ENCODE measurements at places on chromosomes 12 and 14.

DNA sequence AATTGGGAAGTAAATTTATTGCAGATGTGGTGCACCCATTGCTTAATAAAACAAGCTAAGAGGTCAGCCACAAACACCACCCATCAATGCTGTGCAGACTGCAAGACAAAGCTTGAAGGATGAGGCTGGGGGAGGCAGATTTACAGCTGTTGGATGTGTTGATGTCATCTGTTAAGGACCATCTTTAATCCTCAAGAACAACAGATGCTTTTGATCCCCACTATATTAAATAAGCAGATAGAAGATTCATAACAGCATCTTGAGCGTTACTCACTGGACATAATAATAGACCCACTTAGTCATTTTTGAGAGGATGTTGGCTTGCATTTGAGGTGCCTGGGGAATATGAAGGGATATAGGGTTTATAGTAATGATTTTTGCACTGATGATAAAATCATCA lies 58.8 kb downstream of the GPR68 start:
- DNase-seq = no peak

GRCh38 chr12:130674676-130675075 lies 41.4 kb downstream of the RIMBP2 start:
- DNase-seq = no peak

GRCh38 chr12:132546647-132547046 lies 56.7 kb downstream of the FBRSL1 start:
- DNase-seq = no peak

- no peak for DNase-seq
Measured at GRCh38 chr12:75366629-75367028, 24.3 kb upstream of the GLIPR1L2 start.

- no peak for DNase-seq
Measured at GRCh38 chr12:49335118-49335954, 1.7 kb downstream of the C1QL4 start.

- no peak for DNase-seq
Measured at GRCh38 chr12:120980800-120981368, 2.5 kb downstream of the HNF1A start.

- no peak for DNase-seq
Measured at GRCh38 chr12:47986832-47987231, 17.4 kb downstream of the COL2A1 start.

GRCh38 chr12:5465384-5465783 lies 33.5 kb downstream of the NTF3 start:
- no peak for DNase-seq

DNA sequence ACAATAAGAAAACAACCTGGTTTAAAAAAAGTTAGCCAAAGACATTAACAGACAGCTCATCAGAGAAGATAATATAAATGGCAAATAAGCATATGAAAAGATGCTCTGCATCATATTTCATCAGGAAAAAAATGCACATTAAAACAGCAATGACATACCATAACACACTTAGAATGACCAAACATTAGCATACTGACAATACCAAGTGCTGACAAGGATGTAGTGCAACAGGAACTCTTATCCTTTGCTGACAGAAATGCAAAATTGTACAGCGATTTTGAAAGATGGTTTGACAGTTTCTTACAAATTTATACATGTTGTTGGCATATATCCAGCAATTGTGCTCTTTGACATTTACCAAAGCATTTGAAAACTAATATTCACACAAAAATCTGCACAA lies 573.0 kb downstream of the FSCB start:
- DNase-seq = no peak

DNA sequence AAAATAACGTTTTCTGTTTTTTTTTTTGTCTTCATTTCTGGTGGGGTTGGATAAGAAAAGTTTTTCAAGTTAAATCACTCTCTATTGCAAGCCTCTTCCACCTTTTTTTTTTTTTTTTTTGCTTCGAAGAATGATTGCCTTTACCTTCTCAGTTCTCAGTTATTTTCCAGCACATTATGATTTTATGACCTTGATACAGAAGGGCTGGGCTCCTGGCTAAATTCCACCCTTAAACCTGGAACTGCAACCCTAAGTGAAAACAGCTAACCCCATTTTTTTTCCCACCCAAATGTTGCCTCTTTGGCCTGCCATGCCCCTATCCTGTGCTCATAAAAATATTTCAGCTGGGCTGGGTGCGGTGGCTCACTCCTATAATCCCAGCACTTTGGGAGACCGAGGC lies 31.4 kb downstream of the PSEN1 start:
- DNase-seq = no peak

GRCh38 chr12:10849425-10849878 lies at the start of gene PRR4:
TSS of gene PRR4 (minus strand) at chr12:10849475. CDS start at chr12:10849437, 38 bp downstream.
- DNase-seq = no peak

- DNase-seq = no peak
Measured at GRCh38 chr12:30928356-30929244, 2.1 kb downstream of the TSPAN11 start.

DNA sequence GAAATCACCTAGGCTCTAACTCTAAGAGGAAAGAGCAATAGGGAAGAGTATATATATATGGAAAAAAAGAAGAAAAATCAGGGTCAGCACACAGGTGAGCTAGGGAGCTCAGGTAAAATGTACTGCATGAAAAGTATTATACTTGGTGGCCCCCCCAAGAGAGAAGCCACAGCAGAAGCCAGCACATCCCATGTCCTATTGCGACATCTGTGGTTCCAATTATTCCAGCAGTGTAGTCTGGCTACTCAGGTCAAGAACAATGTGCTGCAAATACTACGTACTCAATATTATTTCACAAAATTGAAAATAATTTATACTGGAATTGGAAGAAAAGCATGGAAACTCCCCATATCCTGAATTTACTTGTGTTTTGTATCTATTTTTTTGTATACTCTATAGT lies 85.5 kb downstream of the CEP83 start:
- no peak for DNase-seq

- DNase-seq = no peak
Measured at GRCh38 chr12:123076604-123077297, 74.1 kb downstream of the PITPNM2 start.

DNA sequence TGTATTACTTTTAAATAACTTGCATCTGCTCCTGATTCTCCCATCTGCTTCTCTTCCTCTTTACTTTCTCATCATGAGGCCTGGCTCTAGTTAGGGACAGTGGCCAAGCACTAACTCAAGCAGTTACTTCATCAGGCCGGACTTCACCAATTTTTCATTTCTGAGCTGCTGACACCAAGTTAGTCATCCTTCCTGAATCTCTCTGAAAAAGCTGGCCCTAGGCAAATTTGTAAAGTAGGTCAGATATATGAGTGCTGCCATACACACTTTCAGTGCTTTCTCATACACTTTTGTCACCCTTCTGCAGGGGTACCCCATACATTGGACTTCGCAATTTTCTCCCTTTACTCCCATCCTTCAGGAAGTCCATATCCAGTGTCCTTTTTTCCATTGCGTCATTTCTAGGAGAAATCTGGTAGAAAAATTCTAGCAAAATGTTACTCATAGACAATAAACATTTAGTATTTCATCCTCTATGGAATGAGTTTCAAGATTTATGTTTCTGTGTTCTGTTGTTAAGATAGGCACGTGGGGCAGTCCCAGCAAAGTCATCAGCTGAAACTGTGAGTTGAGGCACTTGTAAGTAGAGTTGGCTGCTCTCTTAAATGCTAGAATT lies 276.8 kb upstream of the TMPO start:
- no peak for DNase-seq

- no peak for DNase-seq
Measured at GRCh38 chr12:49804821-49805220, 23.4 kb downstream of the NCKAP5L start.

- no peak for DNase-seq
Measured at GRCh38 chr14:72830356-72830755, 63.5 kb downstream of the DPF3 start.

DNA sequence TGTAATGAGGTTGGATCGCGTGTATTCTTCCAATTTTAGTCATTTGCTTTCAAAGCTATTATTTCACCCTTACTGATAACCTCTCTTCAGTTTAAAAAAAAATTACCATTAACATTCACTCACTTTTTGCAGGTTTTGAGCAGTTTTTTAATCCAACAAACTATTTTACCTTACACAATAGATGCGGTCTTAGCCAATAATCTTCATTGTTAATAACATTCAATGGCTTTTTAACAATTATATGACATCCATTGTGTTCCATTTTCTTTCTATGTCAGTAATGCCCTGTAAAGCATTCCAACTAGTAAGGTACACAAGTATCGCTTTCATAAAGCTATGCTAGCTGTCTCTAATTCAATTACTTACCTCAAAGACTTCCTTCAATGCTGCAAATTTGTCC lies 18.9 kb upstream of the OTX2 start:
- DNase-seq = no peak

GRCh38 chr14:95359994-95360826 lies 40.5 kb upstream of the CLMN start:
- DNase-seq = no peak

- DNase-seq = no peak
Measured at GRCh38 chr12:62933220-62933601, 1.7 kb downstream of the PPM1H start.

- no peak for DNase-seq
Measured at GRCh38 chr12:46830731-46831334, 5.0 kb upstream of the SLC38A4 start.

- no peak for DNase-seq
Measured at GRCh38 chr12:94545935-94546771, 86.5 kb upstream of the CEP83 start.

DNA sequence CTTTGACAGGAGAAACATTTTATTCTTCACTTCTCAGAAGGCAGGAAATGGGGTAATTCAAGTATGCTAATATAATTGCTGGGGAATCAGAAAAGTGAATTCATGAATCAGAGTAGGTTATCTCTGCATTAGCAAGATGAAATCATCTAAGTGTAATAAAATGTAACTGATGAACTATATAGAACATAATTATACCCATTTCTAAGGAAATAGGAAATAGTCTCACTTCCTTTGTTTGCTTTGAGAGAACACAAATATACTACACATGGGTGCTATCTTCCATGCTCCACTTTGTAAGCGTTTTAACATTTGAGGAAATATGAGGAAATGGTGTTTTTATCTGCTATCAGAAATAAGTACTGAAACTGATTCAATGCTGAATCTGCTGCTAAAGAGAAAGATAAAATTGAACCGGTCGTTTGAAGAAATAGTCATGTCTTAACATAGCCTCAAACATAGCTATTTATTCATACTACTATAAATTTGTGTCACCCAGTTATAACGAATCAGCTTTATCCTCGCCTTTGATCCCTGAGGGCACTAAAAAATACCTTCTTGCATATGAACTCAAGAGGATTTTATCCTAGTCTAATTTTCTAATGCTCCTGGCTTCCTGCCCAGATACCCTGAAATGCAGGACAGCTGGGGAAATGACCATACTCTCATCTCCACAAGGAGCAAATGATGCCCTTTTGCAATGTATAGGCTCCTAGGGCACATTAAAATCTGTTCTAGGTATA lies 696.0 kb downstream of the C12orf50 start:
- DNase-seq = no peak
